ENCODE measurements at places on chromosomes 4 and X. TPM values are rescaled to one million over a fixed set of nuclear protein-coding genes. Genes with fewer than 3 reads are reported as not detected.

GRCh38 chr4:141962486-141962885 is 326.1 kb downstream of the IL15 start:
- no peak for DNase-seq

DNA sequence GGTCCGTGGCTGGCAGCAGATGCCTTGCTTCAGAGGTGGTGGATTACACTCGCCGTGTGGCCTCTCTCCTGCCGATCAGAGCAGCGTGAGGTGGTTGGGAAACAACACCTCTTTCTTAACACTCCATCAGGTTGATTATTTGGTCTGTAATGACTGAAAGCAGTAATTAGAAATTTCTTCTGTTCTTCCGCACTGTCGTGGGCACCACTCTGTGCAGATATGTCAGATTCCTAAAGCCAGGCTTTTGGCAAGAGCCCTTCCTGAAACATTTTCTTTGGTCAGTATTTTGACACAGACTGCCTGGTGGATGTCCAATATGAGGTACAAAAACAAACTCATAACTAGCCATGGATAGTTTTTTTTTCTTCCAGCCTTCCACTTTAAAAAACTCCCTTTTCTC is 100.9 kb downstream of the FNIP2 start:
- no peak for DNase-seq

DNA sequence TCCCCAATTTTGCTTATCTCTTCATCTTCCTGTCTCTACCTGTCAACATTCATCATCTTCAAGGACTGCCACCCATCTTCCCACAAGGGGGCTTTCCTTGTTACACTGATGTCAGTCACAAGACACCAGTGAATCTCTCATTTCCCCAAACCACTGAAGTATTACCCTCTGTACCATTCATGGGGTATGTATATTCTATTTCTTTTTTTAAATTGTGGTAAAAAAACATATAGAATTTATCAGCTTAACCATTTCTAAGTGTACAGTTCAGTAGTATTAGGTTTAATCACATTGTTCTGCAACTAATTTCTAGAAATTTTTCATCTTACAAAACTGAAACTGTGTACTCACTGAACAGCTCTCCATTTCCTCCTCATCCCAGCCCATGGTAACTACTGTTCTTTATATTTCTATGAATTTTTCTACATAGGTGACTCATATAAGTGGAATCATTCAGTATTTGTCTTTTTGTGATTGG is 98.6 kb downstream of the LARP7 start:
- no peak for DNase-seq

- no peak for DNase-seq
Observed at GRCh38 chrX:46838974-46839480, 2.2 kb downstream of the RP2 start.

Gene KDR
- total RNA-seq, result 2.5 TPM

Gene KIF4A
- 1.7 TPM for total RNA-seq
